ENCODE measurements at places on chromosomes 6 and 20.

DNA sequence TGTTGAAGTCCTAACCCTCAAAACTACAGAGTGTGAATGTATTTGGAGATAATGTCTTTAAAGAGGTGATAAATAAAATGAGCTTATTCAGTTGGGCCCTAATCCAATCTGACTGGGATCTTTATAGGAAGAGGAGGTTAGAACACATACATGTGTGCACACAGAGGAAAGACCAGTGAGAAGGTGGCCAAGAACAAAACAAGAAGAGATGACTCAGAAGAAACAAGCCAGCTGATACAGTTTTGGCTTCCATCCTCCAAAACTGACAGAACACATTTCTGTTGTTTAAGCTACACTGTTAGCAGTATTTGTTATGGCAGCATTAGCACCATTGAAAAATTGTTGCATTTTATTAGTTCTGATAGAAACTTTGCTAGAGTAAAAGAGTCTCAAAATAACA, 609.3 kb upstream of the IMPG1 start:
- H3K36me3 ChIP-seq: no peaks in the 10 kb centered on the region
- no peak for DNase-seq
- H3K4me1 ChIP-seq: no peaks in the 10 kb centered on the region

- no peaks in the 10 kb centered on the region for H3K36me3 ChIP-seq
- DNase-seq: no peak
- peaks cover 12% of the 10 kb centered on the region for H3K27me3 ChIP-seq
- no peaks in the 10 kb centered on the region for H3K4me1 ChIP-seq
Measured at GRCh38 chr6:25194172-25194678, 84.9 kb upstream of the CARMIL1 start.

- no peak overlapping the region for H3K27ac ChIP-seq
- DNase-seq: no peak
- H3K4me3 ChIP-seq: no peak overlapping the region
- H3K36me3 ChIP-seq: no peaks in the 10 kb centered on the region
- H3K4me1 ChIP-seq: no peaks in the 10 kb centered on the region
Measured at GRCh38 chr20:7716286-7716972, 223.8 kb downstream of the HAO1 start.

GRCh38 chr6:37029249-37029971, 24.0 kb downstream of the FGD2 start:
- H3K36me3 ChIP-seq: peaks cover 29% of the 10 kb centered on the region
- peak; percentile 63 for DNase-seq
- no peaks in the 10 kb centered on the region for H3K27me3 ChIP-seq

DNA sequence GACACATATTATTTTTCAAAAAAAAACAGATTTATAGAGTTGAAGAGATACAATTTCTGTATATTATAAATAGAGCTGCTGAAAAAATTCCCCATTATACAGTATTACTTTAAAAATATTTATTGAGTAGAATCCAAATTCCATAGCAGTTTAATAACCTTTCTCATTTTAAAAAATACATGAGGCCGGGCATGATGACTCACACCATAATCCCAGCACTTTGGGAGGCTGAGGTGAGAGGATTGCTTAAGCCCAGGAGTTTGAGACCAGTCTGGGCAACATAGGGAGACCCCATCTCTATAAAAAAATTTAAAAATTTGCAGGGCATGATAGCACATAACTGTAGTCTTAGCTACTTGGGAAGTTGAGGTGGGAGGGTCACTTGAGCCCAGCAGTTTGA, 13.0 kb downstream of the ATRN start:
- no peak for DNase-seq
- H3K27me3 ChIP-seq: no peaks in the 10 kb centered on the region
- H3K27ac ChIP-seq: no peak overlapping the region
- no peak overlapping the region for H3K4me3 ChIP-seq

GRCh38 chr6:147447835-147448611, 60.5 kb upstream of the SAMD5 start:
- H3K4me1 ChIP-seq: no peaks in the 10 kb centered on the region
- H3K27ac ChIP-seq: no peak overlapping the region
- DNase-seq: no peak
- H3K27me3 ChIP-seq: no peaks in the 10 kb centered on the region
- no peak overlapping the region for H3K4me3 ChIP-seq

DNA sequence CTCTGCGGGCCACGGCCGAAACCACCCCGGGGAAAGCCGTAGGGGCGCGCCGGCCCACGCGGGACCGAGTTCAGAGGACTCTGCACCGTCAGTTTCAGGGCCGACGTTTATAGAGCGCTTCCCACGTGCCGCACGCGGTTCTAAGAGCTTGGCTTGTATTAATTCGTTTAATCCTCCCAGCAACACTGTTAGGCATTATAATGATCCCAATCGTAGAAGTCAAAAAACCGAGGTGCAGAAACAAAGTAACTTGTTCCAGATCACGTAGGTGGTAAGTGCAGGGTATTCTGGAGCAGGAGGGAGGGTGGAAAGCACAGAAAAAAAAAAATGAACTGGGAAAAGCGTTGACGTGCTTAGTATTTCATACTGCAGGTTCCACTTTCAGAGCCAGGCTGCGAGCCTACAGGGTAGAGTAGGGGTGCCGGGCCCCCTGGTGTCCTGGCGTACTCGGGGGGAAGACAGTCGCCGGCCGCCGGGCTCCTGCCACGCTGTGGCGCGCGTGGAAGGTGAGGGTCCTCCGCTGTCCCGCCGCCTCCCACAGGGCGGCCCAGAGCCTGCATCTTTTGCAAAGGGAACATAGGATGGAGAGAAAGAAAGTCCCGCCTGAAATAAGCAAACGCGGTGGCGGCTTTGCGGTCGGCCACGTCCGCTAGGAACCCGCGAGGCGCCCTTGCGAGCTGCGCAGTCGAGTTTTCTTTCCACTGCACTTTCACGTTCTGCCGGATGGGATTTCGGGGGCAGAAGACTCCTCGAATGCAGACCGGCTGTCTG, 10.2 kb upstream of the FOXF2 start:
- H3K36me3 ChIP-seq: no peaks in the 10 kb centered on the region
- peaks cover 71% of the 10 kb centered on the region for H3K27me3 ChIP-seq
- peaks cover 17% of the 10 kb centered on the region for H3K4me1 ChIP-seq

DNA sequence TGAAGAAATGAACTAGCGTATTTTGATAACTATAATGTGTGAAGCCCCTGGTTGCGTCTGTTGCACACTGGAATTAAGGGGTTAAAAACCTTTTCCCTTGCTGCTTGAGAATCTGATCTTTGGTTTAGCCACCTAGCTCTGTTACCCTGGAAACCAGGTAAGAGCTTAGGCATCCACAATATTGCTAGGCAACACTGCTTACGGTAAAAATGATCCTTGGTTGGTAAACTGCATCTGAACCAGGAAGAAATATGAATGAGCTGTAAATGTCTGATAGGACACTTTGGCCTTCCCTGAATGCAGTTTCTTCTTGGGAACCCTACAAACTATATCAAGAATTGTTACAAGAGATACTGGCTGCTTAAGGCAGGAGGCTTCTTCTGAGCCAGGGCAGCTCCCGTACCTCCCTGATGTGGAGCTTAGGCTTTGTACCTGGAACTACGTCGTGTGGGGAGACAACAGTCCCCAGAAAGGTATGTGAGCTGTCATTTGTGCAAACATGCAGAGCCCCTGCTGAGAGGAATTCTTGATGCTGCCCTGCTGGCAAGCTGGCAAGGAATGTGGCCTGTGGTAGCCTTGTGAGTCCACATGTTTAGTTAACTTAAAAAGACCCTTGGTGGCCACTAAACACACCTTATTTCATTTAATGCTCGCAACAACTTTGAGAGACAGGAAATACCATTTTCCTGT, 18.4 kb downstream of the UBE3D start:
- H3K4me1 ChIP-seq: no peaks in the 10 kb centered on the region
- H3K27me3 ChIP-seq: no peaks in the 10 kb centered on the region
- no peak overlapping the region for H3K4me3 ChIP-seq
- no peaks in the 10 kb centered on the region for H3K36me3 ChIP-seq

GRCh38 chr6:12957321-12958051, 240.9 kb downstream of the PHACTR1 start:
- peak; percentile 23 for DNase-seq
- peaks cover 25% of the 10 kb centered on the region for H3K4me1 ChIP-seq
- H3K4me3 ChIP-seq: peak overlapping the region; percentile 80
- H3K27ac ChIP-seq: no peak overlapping the region
- H3K27me3 ChIP-seq: peaks cover 38% of the 10 kb centered on the region
- H3K36me3 ChIP-seq: no peaks in the 10 kb centered on the region

DNA sequence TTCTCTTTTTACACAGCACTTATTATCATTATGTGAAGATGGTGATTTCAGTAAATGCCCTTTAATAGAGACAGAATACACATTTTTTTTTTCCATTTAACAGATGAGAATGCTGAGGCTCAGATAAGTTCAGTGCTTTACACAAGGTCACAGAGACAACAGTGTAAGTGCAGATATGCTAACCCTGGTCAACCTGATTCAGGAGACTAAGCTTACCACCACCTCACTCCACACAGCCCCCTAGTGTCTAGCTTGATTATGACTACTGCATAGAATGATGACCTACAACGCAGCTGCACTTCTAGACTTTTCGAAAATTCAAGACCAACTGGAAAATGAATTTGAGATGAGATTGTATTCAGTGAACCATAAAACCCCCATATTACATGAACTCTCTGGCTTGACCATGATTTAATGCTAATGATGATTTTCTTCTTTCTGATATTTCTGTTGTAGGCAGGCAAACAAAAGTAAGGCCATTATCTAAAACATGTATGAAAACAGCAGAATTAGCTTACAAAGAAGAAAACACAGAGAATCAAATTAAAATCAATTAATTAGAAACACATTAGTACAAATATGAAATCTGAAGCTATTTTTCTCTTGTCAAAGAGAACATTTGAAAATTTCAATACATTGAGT, 212.1 kb upstream of the PHACTR1 start:
- no peaks in the 10 kb centered on the region for H3K27me3 ChIP-seq
- H3K4me1 ChIP-seq: no peaks in the 10 kb centered on the region
- H3K36me3 ChIP-seq: no peaks in the 10 kb centered on the region
- no peak for DNase-seq
- H3K4me3 ChIP-seq: no peak overlapping the region
- H3K27ac ChIP-seq: no peak overlapping the region

DNA sequence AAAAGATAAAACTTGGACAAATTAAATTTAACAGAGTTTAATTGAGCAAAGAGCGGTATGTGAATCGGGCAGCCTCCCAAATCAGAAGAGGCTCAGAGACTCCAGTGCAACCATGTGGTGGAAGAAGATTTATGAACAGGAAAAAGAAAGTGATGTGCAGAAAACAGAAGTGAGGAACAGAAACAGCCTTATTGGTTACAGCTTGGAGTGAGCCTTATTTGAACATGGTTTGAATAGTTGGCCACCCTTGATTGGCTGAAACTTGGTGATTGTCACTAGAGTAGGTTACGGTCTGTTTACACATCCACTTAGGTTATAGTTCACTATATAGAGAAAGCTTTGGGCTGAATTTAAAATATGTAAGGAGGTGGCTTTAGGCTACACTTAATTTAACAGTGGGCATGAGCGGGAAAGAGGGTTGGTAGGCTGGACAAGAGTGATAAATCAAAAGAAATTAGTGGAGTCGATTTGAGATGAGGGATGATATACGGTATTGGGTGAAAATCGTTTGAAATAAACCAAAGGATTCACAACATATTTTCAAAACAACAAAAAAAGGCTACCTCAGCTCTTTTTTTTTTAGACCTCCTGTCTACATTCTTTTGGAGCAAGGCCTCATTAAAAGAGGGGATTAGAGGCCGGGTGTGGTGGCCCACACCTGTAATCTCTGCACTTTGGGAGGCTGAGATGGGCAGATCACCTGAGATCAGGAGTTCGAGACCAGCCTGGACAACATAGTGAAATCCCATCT, 84.3 kb upstream of the PREP start:
- no peak overlapping the region for H3K4me3 ChIP-seq
- H3K4me1 ChIP-seq: peaks cover 73% of the 10 kb centered on the region
- H3K27ac ChIP-seq: peak overlapping the region; percentile 22
- H3K27me3 ChIP-seq: no peaks in the 10 kb centered on the region
- H3K36me3 ChIP-seq: peaks cover 19% of the 10 kb centered on the region

DNA sequence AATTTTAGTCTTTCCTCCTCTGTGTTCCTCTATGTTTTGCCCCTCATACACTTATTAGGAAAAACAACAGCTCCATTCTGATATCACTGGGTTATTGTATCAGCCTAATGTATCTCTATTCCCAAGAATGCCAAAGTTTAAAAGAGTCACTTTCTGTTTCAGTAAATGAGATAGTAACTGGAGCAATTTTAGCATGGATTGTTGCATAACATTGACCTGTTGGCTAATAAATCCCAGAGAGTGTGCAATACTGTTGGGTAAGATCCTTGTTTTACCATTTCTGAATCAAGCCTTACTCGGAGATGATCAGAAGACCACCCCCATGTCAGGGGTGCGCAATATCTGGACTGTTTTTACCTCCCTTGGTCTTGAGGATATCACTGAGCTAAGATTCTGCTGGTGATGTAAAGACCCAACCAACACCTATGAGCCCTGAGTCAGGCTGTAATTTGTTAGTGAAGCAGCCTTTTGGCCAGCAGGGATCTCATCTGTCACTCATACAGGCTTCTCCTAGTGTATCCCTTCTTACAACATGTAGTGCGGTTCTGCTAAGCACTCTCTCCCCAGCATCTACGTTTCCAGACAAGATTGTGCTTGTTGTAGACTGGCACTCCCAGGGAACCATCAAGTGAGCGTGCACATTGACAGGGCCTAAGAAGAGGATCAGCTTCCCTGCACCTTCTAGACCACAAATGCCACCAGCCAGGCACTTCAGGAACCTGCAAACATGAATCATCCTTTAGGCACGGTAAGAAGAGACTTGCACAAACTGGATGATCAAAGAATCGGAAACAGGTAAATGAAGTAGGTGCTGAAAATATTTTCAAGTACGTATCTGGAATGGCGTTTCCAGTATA, 11.5 kb upstream of the IPCEF1 start:
- peaks cover 9% of the 10 kb centered on the region for H3K27me3 ChIP-seq
- DNase-seq: no peak
- H3K36me3 ChIP-seq: no peaks in the 10 kb centered on the region
- no peak overlapping the region for H3K4me3 ChIP-seq

- no peak overlapping the region for H3K27ac ChIP-seq
- H3K36me3 ChIP-seq: no peaks in the 10 kb centered on the region
- no peak overlapping the region for H3K4me3 ChIP-seq
- DNase-seq: no peak
- H3K4me1 ChIP-seq: peaks cover 4% of the 10 kb centered on the region
- peaks cover 9% of the 10 kb centered on the region for H3K27me3 ChIP-seq
Measured at GRCh38 chr20:50434653-50435396, 75.4 kb upstream of the PTPN1 start.

DNA sequence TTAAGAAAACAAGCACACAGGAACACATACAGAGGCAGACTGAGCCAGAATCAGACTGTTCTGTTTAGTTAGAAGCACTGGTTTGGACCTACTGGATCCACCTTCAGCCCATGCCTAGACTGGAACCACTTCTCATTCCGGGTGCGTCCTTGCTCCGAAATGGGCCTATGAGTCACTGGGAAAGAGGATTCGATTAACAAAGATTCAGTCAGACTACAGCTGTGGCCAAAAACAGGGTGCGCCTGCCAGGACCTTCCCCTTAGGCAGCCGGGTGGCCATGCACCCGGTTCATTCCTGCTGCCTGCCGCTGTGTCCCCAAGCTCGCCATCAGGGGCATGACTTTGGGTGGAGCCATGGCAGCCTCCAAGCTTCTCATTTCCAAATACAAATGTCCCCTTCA, 14.5 kb upstream of the KCNK5 start:
- H3K4me3 ChIP-seq: no peak overlapping the region
- peaks cover 4% of the 10 kb centered on the region for H3K4me1 ChIP-seq
- no peak for DNase-seq
- no peak overlapping the region for H3K27ac ChIP-seq
- no peaks in the 10 kb centered on the region for H3K36me3 ChIP-seq

- H3K27me3 ChIP-seq: no peaks in the 10 kb centered on the region
- no peaks in the 10 kb centered on the region for H3K36me3 ChIP-seq
- H3K4me1 ChIP-seq: no peaks in the 10 kb centered on the region
Measured at GRCh38 chr6:39752835-39753724, 27.9 kb upstream of the KIF6 start.
